ENCODE measurements at places on chromosomes 5 and 9.

- no peak for DNase-seq
These were observed 14.7 kb upstream of the SFXN1 start for GRCh38 chr5:175463641-175464040.

DNA sequence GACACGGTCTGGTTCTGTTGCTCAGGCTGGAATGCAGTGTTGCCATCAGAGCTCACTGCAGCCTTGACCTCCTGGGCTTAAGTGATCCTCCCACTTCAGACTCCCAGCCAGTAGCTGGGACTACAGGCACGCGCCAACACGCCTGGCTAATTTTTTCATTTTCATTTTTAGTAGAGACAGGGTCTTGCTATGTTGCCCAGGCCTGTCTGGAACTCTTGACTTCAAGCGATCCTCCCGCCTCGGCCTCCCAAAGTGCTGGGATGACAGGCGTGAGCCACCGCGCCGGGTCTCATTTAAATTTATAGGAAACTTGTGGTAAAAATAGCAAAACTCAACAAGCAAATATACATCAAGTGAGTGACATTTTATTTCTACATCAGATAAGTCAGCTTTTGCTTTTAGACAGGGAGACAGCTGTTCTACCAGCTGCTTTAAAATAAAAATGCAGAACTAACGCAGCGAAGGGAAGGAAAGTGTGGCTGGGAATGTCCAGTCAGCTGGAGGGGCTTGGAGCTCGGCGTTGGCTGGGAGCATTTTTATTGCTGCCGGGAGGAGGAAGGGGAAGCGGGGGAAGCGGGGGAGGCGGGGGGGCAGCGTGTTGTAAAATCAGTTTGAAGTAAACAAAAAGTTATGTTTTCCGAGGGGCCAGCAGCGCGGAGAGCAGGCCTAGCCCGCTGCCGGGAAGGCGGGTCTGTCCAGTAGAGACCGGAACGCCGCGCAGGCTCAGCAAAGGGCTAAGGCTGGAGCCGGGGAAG, 707 bp upstream of the ZFYVE16 start:
- no peak for DNase-seq

DNA sequence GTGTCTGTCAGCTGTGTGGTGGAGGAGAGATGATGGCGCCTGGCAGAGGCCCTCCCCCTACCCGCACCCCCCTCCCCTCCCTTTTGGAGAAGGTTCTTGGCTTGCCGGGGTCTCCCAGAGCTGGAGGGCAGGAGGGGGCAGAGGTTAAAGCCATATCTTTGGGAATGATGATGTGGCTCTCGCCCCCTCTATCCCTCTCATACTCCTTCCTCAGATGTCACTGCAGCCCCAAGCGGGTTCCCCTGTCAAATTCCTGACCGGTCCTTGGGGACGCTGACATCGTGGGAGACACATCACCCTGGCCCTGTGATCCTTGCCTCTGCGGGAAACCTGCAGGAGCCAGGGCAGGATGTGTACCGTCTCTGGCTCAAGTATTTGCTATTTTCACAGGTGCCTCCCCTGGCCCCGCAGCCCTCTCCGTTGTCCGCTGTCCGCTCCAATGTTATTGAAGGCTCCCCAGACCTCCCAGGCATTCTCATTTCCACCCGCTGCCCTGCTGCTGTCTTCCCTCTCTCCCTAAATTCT, 109.5 kb downstream of the FOXD1 start:
- no peak for DNase-seq

- DNase-seq, result no peak
These were observed 101.6 kb upstream of the PCA3 start for GRCh38 chr9:76662476-76663281.

DNA sequence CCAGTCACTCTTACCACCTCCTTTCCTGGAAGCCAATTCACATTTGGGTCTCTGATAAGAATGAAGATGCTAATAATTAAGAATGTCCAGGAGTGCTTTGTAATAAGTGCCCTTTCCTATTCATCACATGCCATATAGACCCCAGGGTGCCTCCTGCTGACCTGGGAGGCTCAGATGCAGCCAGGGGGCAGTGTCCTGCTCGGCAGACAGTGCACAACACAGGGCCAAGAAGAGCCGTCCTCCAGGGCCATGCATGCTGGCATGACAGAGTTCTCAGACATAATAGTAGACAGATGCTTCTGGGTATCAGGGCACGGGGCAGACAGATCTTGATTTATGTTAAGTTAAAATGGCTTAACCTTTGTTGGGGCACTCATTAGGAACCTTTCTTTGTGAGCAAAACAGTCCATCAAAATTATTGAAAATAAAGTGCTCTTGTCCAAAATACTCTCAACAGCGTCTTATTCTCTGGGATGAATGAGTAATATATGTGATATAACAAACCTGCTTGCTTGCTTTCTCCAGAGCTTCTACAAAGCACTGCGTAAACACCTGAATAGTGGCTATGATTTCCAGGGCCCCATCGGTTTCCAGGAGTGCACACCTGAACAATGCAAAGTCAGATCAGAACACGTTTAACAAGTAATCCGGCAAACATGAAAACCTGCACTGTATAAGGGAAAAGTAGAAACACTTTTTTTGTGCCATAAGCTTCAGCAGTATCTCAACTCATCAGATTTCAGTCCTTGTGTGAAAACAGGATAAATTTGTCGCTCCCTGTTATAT, 192.7 kb downstream of the FANCC start:
- no peak for DNase-seq
